Natural killer cell (primary cell): ENCODE measurements at places on chromosomes 11 and 22. TPM values are rescaled to one million over a fixed set of nuclear protein-coding genes. Genes with fewer than 3 reads are reported as not detected.

GRCh38 chr22:48702573-48703264, 1125.0 kb downstream of the BRD1 start:
- no peaks in the 10 kb centered on the region for H3K4me1 ChIP-seq
- H3K36me3 ChIP-seq = no peaks in the 10 kb centered on the region
- H3K27ac ChIP-seq = no peak overlapping the region
- no peaks in the 10 kb centered on the region for H3K27me3 ChIP-seq

DNA sequence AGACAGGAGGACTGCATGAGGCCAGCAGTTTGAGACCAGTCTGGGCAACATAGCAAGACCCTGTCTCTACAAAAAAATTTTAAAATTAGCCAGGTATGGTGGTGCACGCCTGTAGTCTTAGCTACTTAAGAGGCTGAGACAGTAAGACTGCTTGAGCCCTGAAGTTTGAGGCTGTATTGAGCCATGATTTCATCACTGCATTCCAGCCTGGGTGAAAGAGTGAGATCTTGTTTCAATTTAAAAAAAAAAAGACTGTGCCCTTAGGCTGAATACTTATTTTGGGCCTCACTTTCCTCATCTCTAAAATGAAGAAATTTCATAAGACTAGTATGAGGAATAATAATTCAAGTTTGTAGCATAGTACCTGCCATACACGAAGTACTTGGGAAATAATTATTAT, 6.9 kb downstream of the AQP11 start:
- no peaks in the 10 kb centered on the region for H3K4me1 ChIP-seq
- H3K27me3 ChIP-seq = no peaks in the 10 kb centered on the region
- no peak for DNase-seq
- no peaks in the 10 kb centered on the region for H3K36me3 ChIP-seq
- no peak overlapping the region for H3K4me3 ChIP-seq

- no peak overlapping the region for H3K4me3 ChIP-seq
- no peaks in the 10 kb centered on the region for H3K4me1 ChIP-seq
- no peak overlapping the region for H3K27ac ChIP-seq
- H3K36me3 ChIP-seq = no peaks in the 10 kb centered on the region
- H3K27me3 ChIP-seq = no peaks in the 10 kb centered on the region
- DNase-seq = no peak
Measured at GRCh38 chr22:11360632-11361031, 4167.4 kb upstream of the OR11H1 start.

DNA sequence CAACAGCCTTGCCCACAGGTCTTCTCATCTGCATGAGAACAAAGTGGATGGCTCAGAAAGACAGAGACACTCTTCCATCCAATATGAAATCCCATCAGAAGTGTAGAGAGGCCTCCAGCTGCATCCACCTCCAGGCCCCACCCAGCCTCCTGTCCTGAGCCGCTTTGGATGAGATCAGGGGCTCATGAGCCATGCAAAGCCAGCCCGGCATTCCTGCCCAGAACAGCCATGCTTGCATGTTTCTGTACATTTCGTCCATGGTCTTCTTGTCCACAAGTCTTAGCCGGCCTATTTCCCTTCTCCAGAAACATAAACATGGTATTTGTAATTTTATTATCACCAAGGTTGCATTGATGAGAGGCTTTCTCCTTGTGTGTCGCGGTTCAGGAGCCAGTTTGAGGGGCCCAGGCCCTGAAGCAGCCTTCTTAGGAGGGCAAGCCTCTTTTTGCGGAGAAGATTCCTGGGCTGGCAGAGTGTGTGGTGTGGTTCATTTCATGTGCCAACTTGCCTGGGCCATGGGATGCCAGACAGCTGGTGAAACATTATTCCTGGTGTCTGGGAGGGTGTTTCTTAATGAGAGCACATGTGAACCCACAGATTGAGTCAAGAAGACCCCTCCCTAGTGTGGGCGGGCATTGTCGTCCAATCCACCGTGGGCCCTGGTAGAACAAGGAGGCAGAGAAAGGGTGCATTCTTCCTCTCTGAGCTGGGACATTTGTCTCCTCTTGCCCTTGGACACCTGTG, 928.9 kb downstream of the TBC1D22A start:
- H3K36me3 ChIP-seq = no peaks in the 10 kb centered on the region
- no peak overlapping the region for H3K4me3 ChIP-seq
- no peak for DNase-seq
- H3K27ac ChIP-seq = no peak overlapping the region
- no peaks in the 10 kb centered on the region for H3K4me1 ChIP-seq
- no peaks in the 10 kb centered on the region for H3K27me3 ChIP-seq

- peak overlapping the region; percentile 8 for H3K27ac ChIP-seq
- no peaks in the 10 kb centered on the region for H3K27me3 ChIP-seq
- H3K4me1 ChIP-seq = peaks cover 24% of the 10 kb centered on the region
- H3K36me3 ChIP-seq = no peaks in the 10 kb centered on the region
- no peak overlapping the region for H3K4me3 ChIP-seq
- DNase-seq = peak; percentile 38
Measured at GRCh38 chr22:50105208-50106100, 15.6 kb downstream of the MOV10L1 start.

- no peak for DNase-seq
- H3K4me3 ChIP-seq = no peak overlapping the region
- no peaks in the 10 kb centered on the region for H3K36me3 ChIP-seq
Measured at GRCh38 chr22:47030143-47030661, 267.8 kb downstream of the TBC1D22A start.

DNA sequence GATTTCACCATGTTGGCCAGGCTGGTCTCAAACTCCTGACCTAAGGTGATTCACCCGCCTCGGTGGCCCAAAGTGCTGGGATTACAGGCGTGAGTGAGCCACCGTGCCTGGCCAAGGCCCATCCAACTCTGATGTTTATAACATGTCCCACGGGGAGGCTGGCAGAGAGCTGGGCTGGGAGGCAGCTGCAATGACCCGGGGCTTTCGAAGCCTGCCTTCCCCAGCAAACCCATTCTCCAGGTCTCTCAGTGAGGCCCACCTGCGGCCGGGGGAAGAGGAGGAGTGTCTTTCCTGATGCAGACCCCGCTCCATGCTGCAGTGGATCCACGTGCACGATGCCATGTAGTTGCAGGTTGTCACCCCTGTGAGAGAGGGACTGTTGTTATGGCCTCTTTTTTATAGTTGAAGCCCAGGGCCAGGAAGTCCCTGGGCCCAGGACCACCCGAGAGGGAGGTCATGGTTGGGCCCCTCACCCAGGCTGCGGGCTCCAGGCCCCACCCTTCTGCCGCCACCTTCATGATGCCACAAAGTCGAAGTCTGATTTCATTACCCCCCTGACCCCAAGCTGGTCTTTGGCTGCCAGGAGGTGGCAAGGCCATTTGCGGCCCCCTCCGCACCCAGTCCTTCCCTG, 38.3 kb downstream of the KCNJ4 start:
- H3K27me3 ChIP-seq = no peaks in the 10 kb centered on the region
- H3K4me1 ChIP-seq = peaks cover 11% of the 10 kb centered on the region
- no peaks in the 10 kb centered on the region for H3K36me3 ChIP-seq
- no peak for DNase-seq

- no peak for DNase-seq
- H3K4me3 ChIP-seq = no peak overlapping the region
- H3K4me1 ChIP-seq = peaks cover 23% of the 10 kb centered on the region
- no peaks in the 10 kb centered on the region for H3K36me3 ChIP-seq
Measured at GRCh38 chr11:119895981-119896380, 167.0 kb upstream of the NECTIN1 start.

DNA sequence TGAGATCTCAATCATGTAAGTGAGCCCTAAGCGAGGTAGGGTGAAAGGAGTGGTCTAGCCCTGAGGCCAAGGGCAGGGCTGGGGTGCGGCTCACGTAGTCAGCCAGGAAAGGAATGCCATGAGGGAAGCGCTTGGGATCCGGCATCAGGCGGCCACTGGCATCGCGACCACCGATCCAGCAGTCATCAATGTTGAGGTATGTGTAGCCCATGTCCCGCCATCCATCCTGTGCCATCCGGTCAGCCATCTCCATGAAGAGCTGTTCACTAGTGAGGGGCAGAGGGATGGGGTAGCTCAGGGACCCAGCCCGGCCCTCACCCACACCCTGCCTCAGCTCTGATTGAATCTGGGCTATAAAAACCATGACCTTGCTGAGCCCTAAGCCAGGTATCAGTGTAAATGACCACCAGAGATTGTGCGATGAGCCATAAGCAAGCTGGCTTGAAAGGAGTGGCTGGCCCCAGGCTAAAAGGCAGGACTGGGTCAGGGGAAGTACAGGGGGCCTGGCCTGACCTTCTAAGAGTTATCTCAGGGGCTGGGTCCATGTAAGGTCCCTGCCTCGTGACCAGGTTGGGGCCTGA, 2.9 kb downstream of the NAGA start:
- DNase-seq = no peak
- peaks cover 23% of the 10 kb centered on the region for H3K4me1 ChIP-seq

GRCh38 chr11:66849501-66850234, 6.4 kb downstream of the RCE1 start:
- no peaks in the 10 kb centered on the region for H3K27me3 ChIP-seq
- no peak overlapping the region for H3K27ac ChIP-seq
- peaks cover under 1% of the 10 kb centered on the region for H3K4me1 ChIP-seq
- peaks cover 10% of the 10 kb centered on the region for H3K36me3 ChIP-seq
- no peak overlapping the region for H3K4me3 ChIP-seq

- no peaks in the 10 kb centered on the region for H3K36me3 ChIP-seq
- peak overlapping the region; percentile 26 for H3K27ac ChIP-seq
- H3K27me3 ChIP-seq = peaks cover 7% of the 10 kb centered on the region
- no peak overlapping the region for H3K4me3 ChIP-seq
Measured at GRCh38 chr11:76673176-76674142, 2.9 kb upstream of the LRRC32 start.

- H3K27ac ChIP-seq = peak overlapping the region; percentile 96
- DNase-seq = peak; percentile 69
- no peaks in the 10 kb centered on the region for H3K36me3 ChIP-seq
- peak overlapping the region; percentile 2 for H3K4me3 ChIP-seq
- peaks cover 65% of the 10 kb centered on the region for H3K4me1 ChIP-seq
Measured at GRCh38 chr11:35082321-35083180, 56.4 kb upstream of the CD44 start.

GRCh38 chr11:19594326-19594725, 118.3 kb upstream of the NAV2 start:
- no peaks in the 10 kb centered on the region for H3K36me3 ChIP-seq
- no peak for DNase-seq
- no peaks in the 10 kb centered on the region for H3K4me1 ChIP-seq
- no peak overlapping the region for H3K4me3 ChIP-seq
- H3K27me3 ChIP-seq = no peaks in the 10 kb centered on the region
- no peak overlapping the region for H3K27ac ChIP-seq

DNA sequence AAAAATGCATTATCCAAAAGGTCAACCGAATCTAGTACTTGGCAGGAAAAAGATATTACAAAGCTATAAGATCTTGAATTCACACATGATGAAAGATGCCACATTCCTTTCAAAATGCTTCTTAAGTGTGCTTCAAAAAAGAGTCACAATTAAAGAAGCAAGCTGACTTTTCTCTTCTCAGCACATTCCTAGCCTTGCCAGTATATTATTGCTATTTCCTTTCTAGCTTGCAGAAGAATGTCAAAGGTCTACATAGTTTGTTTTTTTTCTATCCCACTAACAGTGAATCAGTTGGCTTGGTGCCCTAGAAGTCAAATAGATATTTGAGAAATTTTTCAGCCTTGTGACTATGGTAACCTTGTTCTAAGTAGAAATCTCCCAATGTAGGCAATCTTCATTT, 56.8 kb downstream of the GUCY1A2 start:
- no peaks in the 10 kb centered on the region for H3K36me3 ChIP-seq
- no peak overlapping the region for H3K4me3 ChIP-seq
- DNase-seq = no peak
- H3K4me1 ChIP-seq = no peaks in the 10 kb centered on the region

DNA sequence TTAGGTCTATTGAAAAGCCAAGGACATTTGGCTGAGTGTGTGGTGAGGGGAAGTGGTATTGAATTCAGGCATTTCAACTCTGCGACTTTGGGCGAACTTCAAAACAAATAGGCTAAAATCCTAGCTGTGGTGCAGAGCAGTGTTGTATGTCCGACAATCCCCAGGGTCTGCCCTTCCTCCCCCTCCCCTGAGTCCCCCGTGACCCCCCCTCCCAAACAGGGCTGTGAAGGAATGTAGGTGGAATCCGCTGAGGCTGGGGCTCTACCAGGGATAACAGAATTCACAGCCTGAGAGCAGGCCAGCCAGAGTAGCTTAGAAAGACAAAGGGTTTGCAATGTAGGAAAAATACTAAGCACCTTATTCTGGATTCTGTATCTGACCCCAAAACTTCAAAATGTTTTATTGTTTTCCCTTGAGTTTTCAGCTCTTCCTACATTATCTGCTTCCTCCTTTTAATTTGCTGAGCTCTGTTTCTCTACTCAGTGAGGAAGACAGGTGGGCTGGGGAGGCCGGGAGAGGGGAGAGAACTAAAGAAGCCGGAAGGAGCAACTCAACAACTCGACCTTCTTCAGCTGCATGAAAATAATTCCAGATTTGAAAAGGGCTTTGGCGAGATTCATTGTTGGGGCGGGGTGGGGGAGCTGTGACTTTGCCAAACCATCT, 315.2 kb downstream of the BLID start:
- no peak for DNase-seq
- no peak overlapping the region for H3K4me3 ChIP-seq
- no peaks in the 10 kb centered on the region for H3K27me3 ChIP-seq
- no peak overlapping the region for H3K27ac ChIP-seq

DNA sequence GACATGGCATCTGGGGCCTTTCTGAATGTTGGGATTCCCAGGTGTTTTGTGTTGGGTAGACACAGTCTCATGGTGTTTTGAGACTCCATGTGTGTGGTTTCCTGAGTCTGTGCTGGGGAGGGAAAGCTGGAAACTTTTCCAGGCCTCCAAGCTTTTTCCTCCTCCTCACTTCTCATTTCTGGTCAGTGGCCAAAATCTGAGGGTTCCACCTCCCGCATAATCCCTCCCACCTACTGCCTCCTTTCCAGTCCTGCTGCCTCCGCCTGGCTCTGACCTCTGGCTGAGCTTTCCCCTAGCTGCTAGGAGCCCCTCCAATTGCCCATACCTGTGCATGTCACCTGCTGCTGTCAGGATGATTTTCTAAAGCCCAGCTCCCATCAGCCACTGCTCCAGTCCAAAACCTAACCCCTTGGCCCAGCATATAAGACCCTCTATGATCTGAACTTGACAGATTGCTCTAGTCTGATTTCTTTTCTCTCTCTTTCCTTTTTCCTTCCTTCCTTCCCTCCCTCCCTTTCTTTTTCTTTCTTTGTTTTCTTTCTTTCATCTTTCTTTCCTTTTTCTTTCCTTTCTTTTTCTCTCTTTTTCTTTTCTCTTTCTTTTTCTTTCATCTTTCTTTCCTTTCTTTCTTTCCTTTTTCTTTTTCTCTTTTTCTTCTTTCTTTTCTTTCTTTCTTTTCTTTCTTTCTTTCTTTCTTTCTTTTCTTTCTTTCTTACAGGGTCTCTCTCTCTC, 51.4 kb upstream of the NECTIN1 start:
- no peaks in the 10 kb centered on the region for H3K4me1 ChIP-seq
- H3K27me3 ChIP-seq = no peaks in the 10 kb centered on the region
- no peak for DNase-seq
- H3K4me3 ChIP-seq = no peak overlapping the region
- H3K36me3 ChIP-seq = no peaks in the 10 kb centered on the region
- no peak overlapping the region for H3K27ac ChIP-seq

GRCh38 chr11:117705866-117706265, 91.2 kb downstream of the DSCAML1 start:
- no peaks in the 10 kb centered on the region for H3K4me1 ChIP-seq
- H3K27ac ChIP-seq = no peak overlapping the region
- no peak for DNase-seq

NAV2 gene
- 1.6 TPM for total RNA-seq

ENTHD1 gene
- not detected for total RNA-seq

C11orf42 gene
- not detected for total RNA-seq

SHISAL1 gene
- total RNA-seq = not detected

TMPRSS13 gene
- 1.8 TPM for total RNA-seq

KDM2A gene
- 312 TPM for total RNA-seq

DCDC1 gene
- total RNA-seq = not detected

C11orf52 gene
- not detected for total RNA-seq

ASCL2 gene
- 16.8 TPM for total RNA-seq

SLC22A12 gene
- total RNA-seq = not detected

ZP1 gene
- not detected for total RNA-seq
